ENCODE measurements at places on chromosomes 6 and 20.

DNA sequence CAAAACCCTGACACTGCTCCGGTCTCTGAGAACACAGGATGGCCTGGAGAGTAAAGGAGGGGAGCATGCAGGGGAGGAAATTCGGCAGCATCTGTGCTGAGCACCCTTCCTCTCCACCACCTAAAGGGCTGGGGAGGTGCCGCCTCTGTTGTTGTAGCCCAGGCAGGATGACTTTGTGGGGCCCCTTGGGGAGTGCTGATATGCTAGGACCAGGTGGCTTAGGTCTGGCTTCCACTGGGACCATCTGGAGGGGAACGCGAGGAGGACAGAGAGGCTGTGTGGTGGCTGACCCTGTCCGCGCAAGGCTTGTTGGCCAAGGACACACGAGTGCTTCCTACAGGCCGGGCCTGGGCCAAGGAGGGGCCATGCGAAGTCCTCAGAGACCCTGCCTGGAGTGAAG lies 9.9 kb upstream of the RPS6KA2 start:
- DNase-seq = no peak

DNA sequence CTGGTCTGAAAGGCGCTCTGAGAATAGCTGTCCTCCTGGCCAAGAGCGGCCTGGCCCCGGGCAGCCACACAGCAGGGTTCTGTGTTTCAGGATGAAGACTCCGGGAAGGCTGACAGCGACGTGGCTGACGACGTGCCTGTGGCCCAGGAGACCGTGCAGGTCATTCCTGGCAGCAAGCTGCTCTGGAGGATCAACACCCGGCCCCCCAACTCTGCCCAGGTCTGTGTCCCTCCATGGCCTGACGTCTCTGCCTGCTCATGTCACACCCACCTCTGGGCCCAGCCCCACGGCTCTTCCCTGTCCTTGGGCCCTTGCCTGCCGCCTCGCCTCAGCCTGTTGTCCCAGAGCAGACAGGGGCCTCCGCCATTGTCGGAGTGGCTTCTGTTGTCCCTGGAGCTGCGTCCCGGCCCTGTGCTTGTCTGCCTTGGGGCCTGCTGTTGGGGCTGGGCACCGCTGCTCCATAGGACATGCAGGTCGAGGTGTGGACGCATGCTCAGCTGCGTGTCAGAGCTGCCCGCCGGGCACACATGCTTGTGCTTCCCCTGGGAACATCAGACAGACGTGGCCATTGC lies 16.2 kb upstream of the ADRM1 start:
- no peak for DNase-seq

- DNase-seq = no peak
Measured at GRCh38 chr6:39684790-39685488, 40.3 kb downstream of the KIF6 start.

DNA sequence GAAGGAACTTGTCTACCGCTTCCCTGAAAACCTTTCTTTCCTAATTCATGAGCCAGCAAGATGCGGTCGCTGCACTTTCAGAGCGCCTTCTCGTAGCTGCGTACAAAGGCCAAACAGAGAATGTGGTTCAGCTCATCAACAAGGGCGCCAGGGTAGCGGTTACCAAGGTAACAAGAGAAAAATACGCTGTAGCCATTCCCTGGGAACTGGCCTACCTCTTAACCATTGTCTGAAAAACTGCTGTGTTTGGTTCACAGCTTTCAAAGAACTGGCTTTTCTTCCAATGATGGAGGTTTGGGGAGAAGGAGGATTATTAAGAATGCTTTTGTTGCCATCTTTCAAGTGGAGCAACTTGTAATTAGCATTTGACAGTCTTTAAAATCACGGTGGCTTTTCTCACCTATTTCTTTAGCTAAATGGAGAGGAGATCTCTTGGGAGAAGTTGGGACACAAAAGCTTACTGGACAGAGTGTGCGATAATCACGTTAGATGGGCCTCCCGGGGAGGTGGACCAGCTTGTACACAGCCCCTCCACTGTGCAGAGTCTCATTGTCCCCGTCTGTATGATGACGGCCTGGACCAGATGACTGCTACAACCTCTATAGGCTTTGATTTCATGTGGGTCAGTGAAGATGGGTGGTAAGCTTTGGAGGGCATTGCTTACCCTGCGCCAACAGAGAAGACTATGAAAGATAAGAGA lies 71.5 kb downstream of the LYRM2 start:
- DNase-seq = no peak

DNA sequence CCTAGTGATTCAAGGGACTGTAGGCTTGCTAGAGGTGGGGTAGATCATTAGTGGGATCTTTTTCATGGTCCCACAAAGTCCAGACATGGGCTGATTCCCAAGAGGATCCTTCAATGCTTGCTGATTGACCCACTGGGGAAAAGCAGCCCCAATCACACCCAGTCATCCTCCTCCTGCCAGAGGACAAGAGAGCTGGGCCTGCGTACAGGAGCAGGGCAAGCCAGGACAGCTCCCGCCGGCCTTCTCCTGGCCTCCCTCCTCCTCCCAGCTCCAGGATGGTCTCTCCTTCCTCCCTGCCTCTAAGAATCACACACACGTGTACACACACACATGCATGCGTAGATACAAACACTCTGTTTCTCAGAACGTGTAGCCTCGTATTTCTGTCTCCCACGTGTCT lies 27.0 kb downstream of the KCNK15 start:
- no peak for DNase-seq

DNA sequence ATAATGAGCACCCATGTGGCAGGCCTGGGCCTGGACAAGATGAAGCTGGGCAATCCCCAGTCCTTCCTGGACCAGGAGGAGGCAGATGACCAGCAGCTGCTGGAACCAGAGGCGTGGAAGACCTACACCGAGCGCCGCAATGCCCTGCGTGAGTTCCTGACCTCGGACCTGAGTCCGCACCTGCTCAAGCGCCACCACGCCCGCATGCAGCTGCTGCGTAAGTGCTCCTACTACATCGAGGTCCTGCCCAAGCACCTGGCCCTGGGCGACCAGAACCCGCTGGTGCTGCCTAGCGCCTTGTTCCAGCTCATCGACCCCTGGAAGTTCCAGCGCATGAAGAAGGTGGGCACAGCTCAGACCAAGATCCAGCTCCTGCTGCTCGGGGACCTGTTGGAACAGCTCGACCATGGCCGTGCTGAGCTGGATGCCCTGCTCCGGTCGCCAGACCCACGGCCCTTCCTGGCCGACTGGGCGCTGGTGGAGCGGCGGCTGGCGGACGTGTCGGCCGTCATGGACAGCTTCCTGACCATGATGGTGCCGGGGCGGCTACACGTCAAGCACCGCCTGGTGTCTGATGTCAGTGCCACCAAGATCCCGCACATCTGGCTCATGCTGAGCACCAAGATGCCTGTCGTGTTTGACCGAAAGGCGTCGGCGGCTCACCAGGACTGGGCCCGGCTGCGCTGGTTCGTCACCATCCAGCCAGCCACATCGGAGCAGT lies 1.9 kb downstream of the FNDC11 start:
- DNase-seq = no peak

- no peak for DNase-seq
Measured at GRCh38 chr20:48815537-48815936, 12.3 kb downstream of the PREX1 start.

- DNase-seq = no peak
Measured at GRCh38 chr6:98380589-98380988, 453.8 kb upstream of the POU3F2 start.

DNA sequence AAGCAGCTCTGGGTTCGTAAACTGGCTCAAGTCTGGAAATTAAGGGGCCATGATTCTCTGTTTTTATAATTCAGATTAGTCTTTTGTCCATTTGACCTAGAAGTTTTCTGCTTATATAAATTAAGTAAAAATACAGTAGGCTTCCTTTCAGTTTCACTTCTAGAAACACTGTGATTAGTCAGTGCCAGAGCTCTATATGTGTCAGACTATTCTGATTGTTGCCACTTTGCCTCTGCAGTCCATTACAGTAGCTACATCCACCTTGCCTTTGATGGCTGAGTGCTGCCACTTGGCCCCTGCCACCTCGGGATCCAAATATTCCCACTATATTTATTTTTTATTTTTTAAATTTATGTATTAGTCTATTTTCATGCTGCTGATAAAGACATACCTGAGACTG lies 7.9 kb downstream of the ZC2HC1B start:
- DNase-seq = no peak

DNA sequence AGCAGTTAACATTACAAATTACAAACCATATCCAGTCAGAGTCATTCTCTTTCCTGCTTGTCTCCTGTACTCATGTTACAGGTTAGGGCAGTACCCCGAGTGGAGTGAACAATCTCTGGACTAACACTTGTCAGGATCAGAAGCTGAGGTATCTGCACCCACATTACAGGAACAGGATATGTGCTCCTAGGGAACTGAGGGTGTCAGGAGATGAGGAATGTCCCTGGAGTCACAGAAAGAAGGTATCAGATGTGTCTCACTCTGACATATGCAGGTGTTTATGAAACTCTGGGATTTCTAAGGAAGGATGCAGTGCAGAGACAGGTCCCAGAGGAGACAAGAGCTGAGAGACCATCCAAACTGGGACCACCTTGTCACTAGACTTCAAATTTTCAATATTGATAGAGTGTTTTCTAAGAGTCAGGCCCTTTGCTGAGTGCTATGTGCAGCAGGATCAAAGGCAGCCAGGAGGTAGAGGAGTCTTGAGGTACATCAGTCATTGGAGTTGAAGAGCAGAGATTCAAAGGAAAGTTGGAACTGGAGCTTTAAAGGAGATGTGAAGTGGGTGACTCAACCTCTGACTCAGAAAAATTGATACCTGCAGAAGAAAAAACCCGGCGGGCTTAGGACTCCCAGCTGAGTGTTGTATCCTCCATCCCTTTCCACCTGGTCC lies 12.6 kb downstream of the HLA-DPB1 start:
- no peak for DNase-seq

DNA sequence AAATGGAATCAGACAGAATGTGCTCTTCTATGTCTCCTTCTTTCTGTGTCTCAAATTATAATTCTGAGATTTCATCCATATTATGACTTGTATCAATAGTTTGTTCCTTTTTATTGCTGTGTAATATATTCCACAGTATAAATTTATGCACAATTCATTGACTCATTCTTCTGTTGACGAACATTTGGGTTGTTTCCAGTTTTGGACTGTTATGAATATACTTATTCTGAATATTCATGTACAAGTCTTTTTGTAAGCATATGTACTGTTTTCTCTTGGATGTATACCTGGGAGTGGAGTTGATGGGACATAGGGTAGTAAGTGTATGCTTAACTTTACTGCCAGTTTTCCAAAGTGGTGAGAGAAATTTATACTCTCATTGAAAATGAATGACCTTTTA lies 28.1 kb upstream of the TRAF3IP2 start:
- no peak for DNase-seq

Measured in AG09319 (cell line).